ENCODE measurements at places on chromosomes 11 and 22.

DNA sequence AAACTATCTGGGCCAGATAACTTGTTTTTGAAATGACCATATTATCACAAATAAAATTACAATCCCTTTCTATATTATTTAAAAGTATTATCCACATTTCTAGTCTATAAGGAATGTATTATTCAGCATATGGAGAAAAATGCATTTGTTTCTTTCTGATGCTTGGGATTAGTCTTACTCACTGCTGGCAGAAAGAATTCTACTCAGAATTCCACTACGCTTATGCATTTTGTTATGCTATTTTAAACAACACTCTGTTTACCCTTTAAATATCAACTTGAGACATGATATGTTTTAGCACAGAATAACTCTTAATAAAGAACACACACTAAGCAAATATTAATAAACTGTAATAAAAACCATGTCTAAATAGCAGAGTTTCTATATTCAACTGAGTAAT is 77.6 kb upstream of the ANO3 start:
- DNase-seq: no peak

DNA sequence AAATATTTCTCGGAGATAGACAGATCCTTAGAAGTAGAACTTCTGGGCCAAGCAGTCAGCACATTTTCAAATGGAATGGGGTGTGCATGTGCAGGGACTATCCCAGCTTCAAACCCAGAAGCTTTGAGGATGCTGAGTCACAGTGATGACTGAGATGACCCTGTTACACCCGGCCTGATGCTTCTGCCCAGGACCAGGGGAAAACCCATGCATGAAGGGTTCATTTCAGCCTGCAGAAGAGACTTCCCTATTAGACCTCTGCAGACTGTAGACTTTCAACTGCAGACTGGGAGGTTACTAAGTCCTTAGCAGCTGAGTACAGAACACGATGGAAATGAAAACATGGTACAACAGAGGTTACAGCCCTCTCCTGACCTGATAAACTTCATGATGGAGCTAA is 3.6 kb upstream of the OR2AT4 start:
- DNase-seq: no peak

- no peak for DNase-seq
Observed at GRCh38 chr11:76225122-76225611, 18.9 kb upstream of the WNT11 start.

DNA sequence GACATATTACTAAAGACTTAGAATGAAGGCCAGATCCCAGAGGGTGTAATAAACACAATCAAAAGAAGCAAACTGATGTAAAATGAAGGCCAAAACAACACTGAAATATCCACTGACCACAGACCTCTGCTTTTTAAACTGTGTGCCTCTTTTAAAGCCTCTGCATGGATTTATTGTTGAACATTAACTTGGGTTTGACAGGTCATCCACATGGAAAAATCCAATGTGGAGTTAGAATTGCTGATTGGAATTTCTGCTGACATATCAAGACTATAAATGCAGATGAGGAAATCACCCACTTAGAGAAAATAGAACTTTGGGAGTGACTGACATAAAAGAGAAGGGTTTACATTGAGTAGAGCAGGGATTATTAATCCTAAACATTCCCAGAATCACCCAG is 853.9 kb upstream of the RAG2 start:
- no peak for DNase-seq

GRCh38 chr11:65429724-65430405 is 7.3 kb downstream of the NEAT1 start:
- DNase-seq: no peak

GRCh38 chr11:78094250-78094649 is 14.6 kb upstream of the NDUFC2 start:
- no peak for DNase-seq

DNA sequence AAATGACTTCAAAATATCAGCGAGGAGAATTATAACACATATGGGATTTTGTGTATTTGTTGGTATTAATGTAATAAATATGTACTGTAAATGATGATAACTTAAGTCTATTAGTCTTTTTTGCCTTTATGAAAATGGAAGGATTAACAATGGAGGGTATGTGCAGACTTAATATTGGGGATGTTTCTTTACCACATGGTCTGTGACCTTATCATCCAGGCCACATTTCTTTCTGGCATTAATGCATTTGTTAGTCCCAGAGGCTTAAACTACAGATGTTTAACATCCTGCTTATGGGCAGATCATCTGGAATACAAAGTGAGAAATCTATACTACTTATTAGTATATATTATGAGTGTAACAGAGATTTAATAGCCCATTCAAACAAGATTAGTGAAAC is 64.6 kb downstream of the SOX6 start:
- no peak for DNase-seq

GRCh38 chr11:125542709-125543108 is 26.6 kb upstream of the EI24 start:
- DNase-seq: no peak

DNA sequence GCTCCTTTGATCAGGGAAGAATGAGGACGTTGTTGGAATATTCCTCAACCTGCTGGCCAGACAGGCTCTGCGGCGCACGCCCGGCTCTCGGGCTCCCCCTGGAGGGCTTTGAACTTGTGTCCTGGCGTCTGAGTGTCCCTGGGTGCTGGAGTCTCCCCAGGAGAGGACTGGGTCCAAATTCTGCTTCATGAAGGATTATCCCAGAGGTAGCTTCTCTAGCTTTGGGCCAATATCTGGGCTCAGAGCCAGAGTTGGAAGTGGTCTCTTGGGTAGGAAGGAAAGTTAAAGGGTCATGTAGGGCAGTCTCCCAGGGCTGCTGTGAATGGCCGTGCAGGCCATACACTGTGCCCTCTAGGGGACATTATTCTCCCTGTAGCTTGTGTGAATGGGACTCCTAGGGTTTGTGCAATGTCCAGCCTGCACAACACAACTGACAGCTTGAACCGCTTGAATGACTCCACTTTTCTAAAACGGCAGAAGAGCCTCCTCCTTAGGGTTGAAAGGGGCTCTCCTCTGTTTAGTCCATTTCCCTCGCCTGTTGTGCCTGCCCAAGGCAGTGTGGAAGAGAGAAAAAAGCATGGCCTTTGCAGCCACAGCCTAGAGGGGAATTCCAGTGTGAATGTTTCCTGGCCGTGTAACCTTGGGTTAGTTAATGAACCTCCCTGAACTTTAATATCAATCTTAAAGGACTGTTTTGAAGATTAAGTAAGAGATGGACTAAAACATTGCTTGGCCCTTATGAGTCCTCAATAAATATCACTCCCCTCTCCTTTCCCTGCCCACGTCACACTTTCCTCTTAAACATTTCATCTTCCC is 111.2 kb upstream of the THY1 start:
- DNase-seq: no peak

GRCh38 chr11:74776546-74776945 is 27.9 kb downstream of the RNF169 start:
- DNase-seq: no peak

DNA sequence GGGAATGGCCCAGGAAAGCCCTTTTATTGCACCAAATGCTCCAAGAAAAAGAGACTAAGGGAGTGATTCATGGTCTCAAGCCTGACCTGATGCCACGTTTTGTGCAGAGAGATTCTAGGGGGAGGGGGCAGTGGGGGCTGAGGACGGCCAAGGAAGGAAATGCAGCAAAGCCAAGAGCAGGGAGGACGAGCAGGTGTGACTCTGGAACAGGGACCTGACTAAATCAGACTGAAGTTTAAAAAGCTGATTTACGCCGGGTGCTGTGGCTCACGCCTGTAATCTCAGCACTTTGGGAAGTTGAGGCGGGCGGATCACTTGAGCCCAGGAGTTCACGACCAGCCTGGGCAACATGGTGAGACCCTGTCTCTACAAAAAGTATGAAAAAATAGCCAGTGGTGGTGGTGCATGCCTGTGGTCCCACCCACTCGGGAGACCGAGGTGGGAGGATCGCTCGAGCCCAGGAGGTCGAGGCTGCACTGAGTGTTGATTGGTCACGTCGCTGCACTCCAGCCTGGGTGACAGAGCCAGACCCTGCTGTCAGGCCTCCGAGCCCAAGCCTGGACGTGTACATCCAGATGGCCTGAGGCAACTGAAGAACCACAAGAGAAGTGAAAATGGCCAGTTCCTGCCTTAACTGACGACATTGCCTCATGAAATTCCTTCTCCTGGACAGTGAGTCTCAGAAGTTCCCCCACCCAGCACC is 10.8 kb upstream of the IFITM3 start:
- DNase-seq: no peak

DNA sequence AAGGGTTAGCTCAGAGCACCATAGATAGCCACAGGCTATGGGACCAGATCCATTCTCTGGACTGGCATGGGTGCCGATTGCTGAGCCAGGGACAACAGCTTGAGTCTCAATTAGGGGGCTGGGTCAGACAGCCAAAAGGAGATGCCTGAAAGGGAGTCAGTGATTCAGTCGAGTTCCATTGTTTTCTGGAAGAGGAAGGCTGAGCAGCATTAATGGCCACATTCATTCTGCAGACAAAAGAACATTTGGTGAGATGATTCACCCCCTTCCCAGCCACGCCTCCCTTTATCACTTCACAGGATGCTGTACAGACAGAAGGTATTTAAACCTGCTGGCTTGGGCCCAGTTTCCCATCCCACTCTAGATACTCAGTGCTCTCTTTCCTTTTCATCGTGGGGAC is 131.9 kb downstream of the ADAMTS15 start:
- DNase-seq: no peak

- no peak for DNase-seq
Observed at GRCh38 chr11:103887001-103887658, 149.3 kb upstream of the DDI1 start.

DNA sequence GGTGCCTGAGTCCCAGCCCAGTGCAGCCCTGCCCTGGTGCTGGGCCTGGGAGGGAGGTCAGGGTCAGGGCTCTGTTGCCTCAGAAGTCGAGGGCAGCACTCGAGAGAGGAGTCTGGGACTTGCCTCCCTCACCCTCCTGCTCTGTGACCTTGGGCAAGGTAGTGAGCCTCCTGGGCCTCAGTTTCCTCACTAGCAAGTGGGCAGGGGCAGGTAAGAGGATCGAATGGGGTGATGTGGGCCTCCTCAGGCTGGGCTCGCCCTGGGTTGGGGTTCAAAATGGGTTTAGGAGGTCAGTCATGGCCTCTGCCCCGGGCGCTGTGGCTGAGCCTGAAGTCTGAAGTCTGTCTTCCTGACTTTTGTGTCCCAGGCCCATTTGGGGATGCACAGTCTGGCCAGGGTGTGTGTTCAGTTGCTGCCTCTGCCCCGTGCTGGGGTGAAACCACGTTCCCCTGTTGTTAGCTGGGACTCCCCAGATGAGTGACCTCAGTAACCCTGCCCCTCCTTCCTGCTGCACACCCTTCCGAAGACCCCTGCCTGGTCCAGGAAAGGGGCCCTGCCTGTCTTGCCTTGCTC is 40.9 kb upstream of the CELSR1 start:
- DNase-seq: no peak

GRCh38 chr22:43343262-43343669 is at the start of gene SCUBE1:
TSS of gene SCUBE1 (minus strand) at chr22:43343372. CDS start at chr22:43343261, 111 bp downstream.
- DNase-seq: peak; percentile 26

DNA sequence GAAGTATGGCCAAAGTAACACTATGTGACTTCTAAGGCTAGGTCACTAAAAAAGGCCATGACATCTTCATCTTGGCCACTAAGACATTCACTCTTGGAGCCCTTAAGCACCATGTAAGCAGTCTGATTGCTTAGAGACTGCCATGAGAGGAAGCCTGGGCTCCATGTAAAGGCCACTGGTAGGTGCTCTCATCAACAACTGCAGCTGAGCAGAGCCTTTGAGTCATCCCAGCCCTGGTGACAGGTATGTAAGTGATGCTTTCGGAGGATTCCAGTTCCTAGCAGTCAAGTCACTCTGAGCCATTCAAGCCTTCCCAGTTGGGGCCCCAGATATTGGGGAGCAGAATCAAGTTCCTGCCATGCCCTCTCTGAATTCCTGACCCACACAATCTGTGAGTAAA is 26.2 kb downstream of the GAB2 start:
- DNase-seq: no peak

DNA sequence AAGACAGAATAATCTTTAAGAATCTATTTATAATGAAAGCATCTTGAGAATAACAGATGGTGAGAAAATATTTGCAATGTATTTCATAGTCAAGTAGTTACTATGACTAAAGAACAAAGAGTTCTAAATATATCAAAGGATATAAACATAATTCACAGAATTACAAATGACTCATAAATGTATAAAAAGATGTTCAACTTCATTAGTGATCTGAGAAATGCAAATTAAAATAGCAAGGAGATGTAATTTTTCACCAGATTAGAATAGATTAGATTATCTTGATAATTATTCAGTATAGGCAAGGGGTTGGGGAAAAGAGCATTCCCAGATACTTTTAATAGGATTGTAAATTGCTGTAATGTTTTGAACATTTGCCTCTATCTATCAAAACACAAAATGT is 30.1 kb upstream of the PAMR1 start:
- DNase-seq: no peak

GRCh38 chr22:39246690-39247332 is 2.0 kb upstream of the PDGFB start:
- DNase-seq: no peak

- DNase-seq: no peak
Observed at GRCh38 chr22:49357661-49358440, 469.8 kb downstream of the BRD1 start.

GRCh38 chr11:16924826-16925560 is 89.2 kb downstream of the PLEKHA7 start:
- no peak for DNase-seq

DNA sequence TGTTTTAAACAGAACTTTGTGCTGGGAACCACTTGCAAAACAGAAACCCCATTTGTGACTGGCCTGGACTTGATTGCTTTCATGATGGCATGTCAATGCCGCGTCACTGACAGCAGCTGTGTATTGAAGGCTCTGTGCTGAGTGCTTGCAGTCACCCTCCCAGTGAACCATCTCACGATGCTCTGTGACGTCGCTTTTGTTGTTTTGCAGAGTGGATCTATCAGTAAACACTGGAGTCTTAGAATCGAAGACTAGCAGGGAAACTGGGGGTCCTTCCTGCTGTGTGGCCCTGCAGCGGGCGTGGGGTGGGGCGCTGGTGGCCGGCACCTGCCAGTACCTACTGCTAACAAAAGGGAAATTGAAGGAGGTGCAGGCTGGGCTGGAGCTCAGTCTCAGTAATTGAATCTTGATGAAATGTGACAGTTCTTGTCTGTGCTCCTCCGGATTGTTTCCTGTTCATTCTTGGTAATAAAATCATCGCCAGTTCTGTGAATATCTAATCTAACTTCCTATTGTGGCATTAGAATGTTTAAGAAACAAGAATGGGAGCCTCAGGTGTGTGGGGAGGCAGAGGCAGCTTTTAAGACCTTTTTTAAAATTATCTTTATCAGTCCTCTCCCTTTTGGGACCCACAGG is 50.5 kb upstream of the PARVG start:
- no peak for DNase-seq

- no peak for DNase-seq
Observed at GRCh38 chr11:125268611-125269010, 104.1 kb downstream of the PKNOX2 start.

GRCh38 chr22:35493074-35493473 is 47.6 kb upstream of the RASD2 start:
- no peak for DNase-seq

- DNase-seq: no peak
Observed at GRCh38 chr11:113877670-113878055, 2.3 kb upstream of the USP28 start.

- DNase-seq: peak; percentile 1
Observed at GRCh38 chr11:35662061-35662648, 420 bp upstream of the TRIM44 start.

- no peak for DNase-seq
Observed at GRCh38 chr11:13333456-13333957, 55.9 kb downstream of the BMAL1 start.
